ENCODE measurements at places on chromosomes 13 and 19.

DNA sequence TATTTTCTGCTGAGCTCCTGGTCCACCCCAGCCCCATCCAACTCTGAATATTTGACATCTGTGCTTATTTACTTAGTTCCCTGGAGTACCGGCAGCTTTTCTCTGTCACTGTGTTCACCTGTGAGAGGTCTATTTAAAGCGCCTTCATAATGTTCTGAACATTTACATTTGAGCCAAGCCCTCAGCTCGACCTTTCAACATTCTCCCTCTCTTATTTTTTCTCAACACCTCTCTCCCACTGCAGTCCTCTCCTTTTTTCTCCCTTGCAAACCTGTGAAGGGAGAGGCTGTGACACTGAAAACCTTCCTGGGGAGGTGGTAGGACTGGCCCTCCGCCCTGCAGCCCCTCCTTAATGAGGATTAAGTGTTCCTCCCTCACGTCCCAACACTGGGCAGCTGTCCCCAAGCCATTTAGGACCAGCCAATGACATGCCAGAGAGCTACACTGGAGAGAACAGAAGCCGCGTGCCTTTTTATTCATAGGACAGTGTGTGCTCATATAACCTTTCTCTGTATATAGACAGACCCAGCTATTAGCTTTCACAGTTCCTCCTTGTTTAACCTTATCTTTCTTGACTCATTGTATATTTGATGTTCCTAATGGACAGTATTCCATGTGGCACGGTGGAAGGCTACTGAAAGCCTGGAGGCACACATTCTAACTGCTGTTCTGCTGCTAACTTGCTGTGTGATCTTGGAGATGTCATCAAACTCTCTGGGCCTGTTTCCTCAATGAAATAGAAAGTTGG is 134.8 kb downstream of the NUFIP1 start:
- DNase-seq: no peak

GRCh38 chr13:88376760-88377388 is 705.7 kb downstream of the SLITRK5 start:
- no peak for DNase-seq

DNA sequence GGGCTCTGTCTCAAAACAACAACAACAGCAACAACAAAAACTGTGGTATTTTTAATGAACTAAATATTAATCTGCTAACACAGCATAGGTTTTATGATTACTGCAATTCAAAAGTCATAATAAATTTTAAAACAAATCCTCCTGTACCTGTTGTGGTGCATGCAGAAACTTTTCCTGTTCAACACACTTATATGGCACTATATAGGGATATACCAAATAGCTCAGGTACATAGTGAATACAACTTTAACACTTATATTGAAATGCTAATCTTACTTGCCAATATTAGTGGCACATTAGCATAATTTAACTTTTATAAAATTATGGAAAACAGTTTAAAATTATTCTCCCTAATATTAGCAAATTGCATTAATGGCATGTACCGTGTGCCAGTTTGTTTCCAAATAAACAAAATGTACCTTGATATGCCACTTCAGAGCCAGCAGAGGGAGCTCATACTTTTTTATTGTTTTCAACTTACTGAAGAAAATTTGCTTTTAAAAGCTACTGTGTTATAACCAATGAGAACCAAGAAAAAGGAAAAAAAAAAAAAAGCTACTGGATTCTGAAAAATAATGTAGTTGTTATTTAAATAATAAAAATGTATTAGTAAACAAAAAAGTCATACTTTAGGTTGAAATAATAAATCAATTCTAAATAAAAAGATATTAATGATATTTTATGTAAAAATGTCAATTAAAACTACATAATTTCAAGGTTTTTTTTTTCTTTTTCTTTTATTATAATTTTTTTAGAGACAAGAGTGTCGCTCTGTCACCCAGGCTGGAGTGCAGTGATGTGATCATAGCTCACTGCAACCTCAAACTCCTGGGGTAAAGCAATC is 18.0 kb upstream of the RBM26 start:
- DNase-seq: peak; percentile 56

GRCh38 chr19:4852484-4852883 is 15.0 kb downstream of the PLIN3 start:
- no peak for DNase-seq

DNA sequence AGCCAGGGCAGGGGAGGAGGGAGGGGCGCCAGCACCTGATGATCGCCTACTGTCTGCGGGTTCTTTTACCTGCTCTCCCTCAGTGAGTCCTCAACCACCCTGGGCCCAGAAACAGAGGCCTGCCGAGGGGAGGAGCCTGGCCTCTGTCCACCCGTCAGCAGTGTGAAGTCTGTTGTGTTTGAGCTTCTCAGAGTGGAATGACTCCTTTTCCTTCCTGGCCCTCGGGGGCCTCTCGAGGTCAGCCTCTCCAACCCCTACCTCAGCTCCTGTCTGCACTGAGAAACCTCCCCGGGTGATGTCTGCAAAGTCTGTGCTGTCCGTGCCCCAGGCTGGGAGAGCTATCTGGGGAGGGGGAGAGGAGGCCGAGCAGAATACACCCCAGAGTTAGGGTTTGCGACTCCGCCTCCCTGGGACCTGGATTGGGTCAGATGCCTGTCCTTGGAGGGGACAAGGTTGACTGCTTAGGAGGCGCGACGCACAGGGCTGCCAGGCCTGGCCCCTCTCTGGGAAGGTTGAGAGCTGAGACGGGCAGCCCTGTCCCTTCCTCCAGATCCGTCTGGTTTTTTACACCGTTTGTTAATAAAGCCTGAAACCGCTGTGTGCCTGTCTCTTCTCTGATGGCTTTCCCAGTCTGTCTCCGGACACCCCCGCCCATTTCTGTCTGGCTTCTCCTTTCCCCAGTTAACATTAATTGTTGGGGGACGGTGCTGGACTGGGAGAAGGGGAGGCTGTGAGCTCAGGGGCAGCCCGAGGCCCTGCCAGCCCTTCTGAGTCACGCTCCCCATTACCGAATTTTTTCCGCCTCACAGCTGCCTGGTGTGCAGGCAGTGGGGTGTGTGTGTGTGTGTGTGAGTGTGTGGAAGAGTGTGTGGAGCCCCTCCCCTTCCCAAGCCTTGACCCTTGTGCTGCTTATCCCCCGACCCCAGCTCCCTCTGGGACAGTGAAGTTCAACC is 989 bp upstream of the SSC5D start:
- no peak for DNase-seq

- peak; percentile 70 for DNase-seq
Observed at GRCh38 chr19:38683393-38684077, 36.1 kb downstream of the ACTN4 start.

DNA sequence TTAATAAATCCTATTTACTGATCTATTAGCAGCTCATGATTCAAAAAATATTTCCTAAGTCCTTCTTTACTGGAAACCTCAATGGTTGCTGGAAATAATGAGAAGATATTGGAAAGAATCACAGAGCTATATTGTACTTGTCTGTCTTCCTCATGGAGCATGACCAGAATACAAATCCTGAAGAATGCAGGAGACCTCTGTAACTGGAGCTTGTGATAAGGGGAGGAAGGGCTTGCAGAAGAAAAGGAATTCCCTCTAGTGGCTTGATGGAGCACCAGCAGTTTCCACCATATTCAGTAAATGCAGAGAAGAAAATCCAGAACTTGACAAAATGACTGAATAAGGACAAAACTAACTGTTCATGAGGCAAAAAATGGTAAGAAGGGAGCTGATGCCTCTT is 1333.1 kb downstream of the EFNB2 start:
- DNase-seq: peak; percentile 34

DNA sequence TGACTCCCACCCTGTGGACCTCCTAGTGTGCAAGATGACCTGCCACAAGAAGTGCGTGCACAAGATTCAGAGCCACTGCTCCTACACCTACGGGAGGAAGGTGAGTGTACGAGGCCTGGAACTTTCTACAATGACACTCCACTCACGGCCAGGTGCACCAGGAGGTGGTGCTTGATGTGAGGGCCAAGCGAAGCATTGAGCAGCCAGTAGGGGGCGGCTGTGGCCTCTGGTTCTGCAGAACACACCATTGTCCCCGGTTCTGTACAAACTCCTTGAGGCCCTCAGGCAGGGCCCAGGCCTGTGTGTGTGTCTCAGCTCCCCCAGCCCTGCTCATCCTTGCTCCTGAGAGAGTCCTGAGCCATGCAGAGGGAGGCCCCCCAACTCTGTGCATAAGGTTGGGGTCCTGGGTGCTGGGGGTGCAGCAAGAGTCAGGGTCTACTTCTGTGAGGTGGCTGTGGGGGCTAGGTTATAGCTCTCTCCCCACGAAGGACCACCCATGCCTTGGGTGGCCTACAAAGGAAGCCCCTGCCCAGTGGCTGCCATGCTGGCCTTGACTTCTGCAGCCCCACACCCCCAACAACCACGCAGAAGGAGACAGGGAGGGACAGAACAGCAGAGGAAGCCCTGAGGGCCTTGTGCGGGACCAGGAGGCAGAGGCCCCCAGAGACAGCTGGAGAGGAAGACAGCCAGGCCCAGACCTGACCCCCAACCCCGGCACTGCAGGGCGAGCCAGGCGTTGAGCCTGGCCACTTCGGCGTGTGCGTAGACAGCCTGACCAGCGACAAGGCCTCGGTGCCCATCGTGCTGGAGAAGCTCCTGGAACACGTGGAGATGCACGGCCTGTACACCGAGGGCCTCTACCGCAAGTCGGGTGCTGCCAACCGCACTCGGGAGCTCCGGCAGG is 9.7 kb upstream of the USE1 start:
- peak; percentile 48 for DNase-seq

DNA sequence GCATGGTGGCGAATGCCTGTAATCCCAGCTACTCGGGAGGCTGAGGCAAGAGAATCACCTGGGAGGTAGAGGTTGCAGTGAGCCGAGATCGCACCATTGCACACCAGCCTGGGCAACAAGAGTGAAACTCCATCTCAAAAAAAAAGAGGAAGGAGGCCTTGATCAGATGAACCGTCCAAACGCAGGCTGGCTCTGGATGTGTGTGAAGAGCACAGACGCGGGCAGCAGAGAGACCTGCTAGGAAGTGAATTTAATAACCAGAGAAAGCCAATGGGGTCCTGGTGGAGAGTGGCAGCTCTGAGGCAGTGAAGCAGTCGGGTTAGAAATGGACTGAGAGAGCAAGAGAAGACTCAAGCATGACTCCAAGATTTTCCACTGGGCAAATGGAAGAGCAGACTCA is 136.5 kb downstream of the RNF17 start:
- peak; percentile 4 for DNase-seq

- DNase-seq: no peak
Observed at GRCh38 chr19:46715620-46715974, 1.3 kb downstream of the PRKD2 start.

GRCh38 chr19:18633321-18633720 is 3.5 kb upstream of the KLHL26 start:
- DNase-seq: no peak

- peak; percentile 48 for DNase-seq
Observed at GRCh38 chr19:4589579-4590410, 30.3 kb upstream of the SEMA6B start.

- DNase-seq: no peak
Observed at GRCh38 chr19:7391218-7391670, 42.5 kb downstream of the ARHGEF18 start.

- DNase-seq: no peak
Observed at GRCh38 chr13:111512707-111513106, 192.3 kb downstream of the TEX29 start.

DNA sequence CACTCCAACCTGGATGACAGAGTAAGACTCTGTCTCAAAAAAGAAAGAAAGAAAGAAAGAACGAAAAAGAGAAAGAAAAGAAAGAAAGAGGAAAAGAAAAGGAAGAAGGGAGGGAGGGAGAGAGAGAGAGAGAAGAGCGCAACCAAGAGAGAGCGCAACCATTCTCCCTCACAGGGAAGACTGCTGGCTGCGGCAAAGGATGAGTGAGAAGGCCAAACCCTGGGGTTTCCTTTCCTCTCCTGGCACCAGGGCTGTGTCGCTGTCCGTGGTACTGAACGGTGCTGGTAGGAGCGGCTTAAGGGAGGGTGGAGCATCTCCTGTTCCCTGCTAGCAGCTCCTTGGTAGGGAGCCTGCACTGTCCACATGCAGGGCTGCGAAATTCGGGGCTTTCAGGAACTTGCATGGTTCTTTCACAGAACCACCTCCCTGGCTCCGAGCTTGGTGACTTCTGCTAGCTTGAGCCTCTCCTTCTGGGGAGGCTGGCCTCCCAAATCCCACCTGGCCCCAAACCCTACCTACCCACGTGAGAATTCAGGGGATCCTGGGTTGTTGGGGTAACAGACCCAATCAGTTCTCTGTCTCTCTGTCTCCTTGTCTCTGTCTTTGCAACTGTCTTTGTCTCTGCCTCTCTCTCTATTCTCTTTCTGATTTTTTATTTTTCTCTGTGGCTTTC is 51.1 kb upstream of the ZNRF4 start:
- peak; percentile 38 for DNase-seq

DNA sequence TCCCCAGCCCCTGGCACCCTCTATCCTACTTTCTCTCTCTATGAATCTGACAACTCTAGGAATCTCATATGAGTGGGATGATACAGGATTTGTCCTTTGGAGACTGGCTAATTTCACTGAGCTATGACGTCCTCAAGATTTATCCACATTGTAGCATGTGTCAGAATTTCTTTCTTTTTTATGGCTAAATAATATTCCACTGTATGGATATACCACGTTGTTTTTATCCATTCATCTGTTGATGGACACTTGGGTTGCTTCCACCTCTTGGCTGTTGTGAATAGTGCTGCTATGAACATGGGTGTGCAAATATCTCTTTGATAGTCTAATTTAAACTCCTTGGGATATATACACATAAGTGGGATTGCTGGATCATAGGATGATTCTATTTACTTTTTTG is 24.0 kb upstream of the INSR start:
- no peak for DNase-seq

DNA sequence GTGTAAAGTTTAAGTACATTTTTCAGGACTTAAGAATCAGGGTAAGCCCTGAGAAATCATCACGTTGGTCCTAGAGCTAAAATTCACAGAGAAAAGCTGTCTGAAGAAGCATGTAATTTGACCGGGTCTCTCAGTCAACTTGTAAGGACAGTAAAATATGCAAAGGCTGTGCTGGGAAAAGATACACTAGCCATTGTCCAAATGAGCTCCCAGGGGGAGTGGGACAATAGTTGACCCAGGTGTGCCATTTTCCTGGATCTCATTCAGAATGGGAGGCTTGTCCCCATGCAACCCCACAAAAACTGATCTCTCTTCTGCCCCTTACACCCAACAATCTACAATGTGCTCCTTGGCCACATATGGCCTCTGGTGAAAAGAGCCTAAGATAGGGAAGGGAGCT is 437.9 kb downstream of the KLF12 start:
- no peak for DNase-seq

- DNase-seq: no peak
Observed at GRCh38 chr13:98979012-98979660, 1.3 kb upstream of the DOCK9 start.

- no peak for DNase-seq
Observed at GRCh38 chr13:113787694-113788093, 28.7 kb downstream of the TMEM255B start.

- no peak for DNase-seq
Observed at GRCh38 chr19:16088351-16089009, 12.2 kb downstream of the TPM4 start.
